NCI-H2227 treated with DMSO at 0.1 percent for 48 hours (cell line): ENCODE measurements at places on chromosomes 13 and 19.

GRCh38 chr13:73061876-73062275 lies 3.1 kb downstream of the KLF5 start:
- no peak for DNase-seq

- DNase-seq = no peak
These were observed 98.0 kb upstream of the SLC10A2 start for GRCh38 chr13:103164251-103164650.

- no peak for DNase-seq
These were observed at the start of gene TUBA3C for GRCh38 chr13:19181621-19182485. TSS of gene TUBA3C (minus strand) at chr13:19181824. CDS start at chr13:19181747, 77 bp downstream.

DNA sequence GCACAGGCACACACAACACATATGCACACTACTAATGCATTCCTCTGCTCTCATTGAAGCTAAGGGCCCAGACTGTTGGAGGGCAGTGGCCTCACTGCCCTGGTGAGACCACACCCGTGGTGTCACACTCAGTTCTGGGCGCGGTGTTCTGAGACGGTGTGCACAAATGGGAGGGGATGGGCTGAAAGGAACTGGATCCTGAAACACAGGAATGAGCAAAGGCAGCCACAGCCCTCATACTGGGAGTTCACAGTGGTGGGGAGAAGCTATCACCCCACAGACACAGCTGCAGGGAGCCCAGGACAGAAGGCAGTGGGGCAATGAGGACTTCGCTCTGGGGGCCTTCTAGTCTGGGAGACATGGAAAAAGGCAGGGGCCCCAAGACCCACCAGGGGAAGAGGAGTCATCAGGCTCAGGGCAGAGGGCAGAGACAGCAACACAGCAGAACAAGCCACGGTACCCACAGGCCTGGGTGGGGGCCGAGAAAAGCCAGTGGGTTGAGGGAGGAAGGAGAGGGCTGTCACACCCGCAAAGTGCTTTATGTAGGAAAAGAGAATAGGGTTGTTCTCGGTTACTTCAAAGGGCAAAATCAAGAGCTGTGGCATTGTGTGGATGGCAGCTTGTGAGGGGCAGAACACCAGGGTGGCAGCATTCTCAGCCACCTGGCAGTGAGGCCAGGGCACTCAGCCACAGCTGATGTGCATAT lies 75.4 kb upstream of the GPR183 start:
- DNase-seq = no peak

GRCh38 chr19:13420780-13421179 lies 85.5 kb downstream of the CACNA1A start:
- no peak for DNase-seq

GRCh38 chr19:35114353-35115176 lies 1.1 kb upstream of the FXYD3 start:
- DNase-seq = peak; percentile 85

DNA sequence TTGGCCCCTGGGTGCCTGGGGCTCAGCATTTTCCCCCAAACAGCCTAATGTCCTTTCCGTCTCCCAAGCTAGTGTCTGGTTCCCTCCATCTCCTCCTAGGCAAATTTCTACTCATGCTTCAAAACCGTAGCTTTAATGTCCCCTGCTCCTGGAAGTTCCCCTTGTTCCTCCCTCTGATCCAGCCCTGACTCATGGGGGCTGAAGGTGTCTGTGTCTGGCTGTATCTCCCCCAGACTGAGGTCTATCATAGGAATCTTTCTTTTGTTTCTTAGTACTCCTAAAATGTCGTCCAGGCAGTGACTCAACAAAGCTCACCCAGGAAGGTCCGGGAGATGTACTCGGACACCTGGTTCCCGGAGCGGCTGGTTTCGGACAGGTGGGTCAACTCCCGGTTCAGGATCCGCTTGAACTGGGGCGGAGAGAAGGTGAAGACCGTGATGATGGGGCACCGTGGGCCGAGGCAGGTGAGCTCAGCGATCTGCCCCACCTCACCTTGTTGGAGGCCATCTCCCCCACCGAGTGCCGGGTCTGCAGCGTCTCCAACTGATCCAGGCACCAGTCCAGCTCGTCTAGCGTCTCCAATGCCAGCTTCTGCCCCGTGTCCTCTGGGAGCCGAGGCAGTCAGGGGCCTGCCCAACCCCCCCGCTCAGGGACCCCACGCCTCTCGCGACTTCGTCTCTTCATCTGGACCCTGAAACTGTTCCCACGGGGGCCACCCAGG lies 6.2 kb downstream of the PDE4C start:
- no peak for DNase-seq

GRCh38 chr13:40470660-40471059 lies 195.8 kb downstream of the FOXO1 start:
- DNase-seq = no peak

- DNase-seq = no peak
These were observed 461.8 kb downstream of the SUCLA2 start for GRCh38 chr13:47539317-47539716.
